ENCODE measurements at places on chromosomes 16 and 17.

DNA sequence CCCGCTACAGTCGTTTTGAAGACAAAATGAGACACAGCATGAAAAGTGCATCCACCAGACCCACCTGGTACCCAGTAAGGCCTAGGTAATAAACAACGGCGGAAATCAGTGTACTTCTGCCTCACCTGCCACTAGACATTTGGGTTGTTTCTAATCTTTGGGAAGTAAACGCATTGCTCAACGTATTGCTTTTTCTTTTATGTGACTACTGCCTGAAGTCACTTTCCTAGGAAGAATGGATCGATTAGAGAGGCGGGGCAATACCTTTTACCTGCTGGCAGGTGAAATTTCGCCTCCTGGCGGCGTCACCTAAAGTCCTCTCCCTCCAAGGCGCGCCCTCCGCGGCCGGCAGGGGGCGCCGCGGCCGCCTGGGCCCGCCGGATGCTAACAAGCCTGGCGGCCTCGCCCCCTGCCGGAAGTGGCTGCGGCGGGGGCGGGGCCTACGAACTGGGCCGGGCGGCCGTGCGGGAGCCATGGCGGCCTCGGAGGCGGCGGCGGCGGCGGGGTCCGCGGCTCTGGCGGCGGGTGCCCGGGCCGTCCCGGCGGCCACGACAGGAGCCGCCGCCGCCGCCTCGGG, at the start of gene ATMIN:
ATMIN (plus strand) TSS at position 445 of the 577 bp plus-strand sequence; CDS start at position 474, 29 bp downstream.
- DNase-seq, result peak; percentile 63

DNA sequence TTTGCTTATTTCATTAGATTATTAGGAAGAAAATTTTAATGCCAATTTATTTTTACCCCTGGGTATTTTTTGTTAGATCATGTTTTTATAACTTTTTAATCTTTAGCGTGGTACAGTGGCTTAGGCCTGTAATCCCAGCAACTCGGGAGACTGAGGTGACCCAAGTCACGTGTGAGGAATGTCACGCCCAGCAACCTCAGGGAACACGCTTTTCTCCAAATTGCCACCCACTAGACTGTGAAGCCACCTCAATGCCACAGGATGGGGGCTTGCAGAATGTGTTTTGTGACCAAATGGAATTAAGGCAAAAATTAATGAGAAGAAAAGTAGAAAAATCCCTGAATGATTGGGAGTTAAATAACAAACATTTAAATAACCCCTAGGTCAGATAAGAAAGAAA, 141.8 kb downstream of the LAT start:
- DNase-seq, result no peak

DNA sequence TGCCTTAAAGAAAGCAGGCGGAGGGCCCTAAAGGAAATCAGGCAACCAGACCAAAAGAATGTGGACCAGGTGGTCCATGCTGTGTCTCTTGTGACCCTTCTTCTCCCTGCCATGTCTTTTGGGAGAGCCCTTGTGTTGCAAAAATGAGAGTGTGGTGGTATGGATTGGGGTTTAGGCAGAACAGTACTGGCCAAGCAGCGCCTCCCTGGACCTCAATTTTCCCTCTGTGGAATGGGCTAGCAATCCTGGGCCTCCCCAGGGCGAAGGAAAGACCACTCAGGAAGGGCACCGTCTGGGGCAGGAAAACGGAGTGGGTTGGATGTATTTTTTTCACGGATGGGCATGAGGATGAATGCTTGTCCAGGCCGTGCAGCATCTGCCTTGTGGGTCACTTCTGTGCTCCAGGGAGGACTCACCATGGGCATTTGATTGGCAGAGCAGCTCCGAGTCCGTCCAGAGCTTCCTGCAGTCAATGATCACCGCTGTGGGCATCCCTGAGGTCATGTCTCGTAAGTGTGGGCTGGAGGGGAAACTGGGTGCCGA, 7.6 kb upstream of the NLRC5 start:
- DNase-seq, result no peak

DNA sequence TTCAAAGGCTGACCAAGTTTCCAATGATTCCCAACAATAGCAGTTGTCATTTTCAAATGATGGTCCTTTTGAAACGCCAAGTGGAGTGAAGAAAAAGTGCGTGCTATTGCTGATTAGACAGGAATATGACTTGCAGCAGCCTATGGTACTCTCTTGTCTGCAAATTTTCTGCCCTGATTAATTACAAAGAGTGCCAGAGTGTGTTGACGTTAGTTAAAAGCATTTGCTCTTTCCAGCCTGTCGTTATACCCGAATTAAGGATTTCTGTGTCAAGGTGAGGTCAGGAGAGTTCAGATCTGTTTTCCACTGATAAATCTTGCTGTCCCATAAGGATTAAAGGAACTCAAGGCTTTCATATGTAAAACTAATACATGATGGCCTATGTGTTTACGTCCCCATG, 75.0 kb upstream of the ADAMTS18 start:
- DNase-seq, result no peak
